ENCODE measurements at places on chromosomes 16 and 17. TPM values are rescaled to one million over a fixed set of nuclear protein-coding genes. Genes with fewer than 3 reads are reported as not detected.

Gene ENPP7
- not detected for total RNA-seq

Gene NAGS
- 5.9 TPM for total RNA-seq

- DNase-seq, result no peak
Measured at GRCh38 chr16:27387724-27388123, 14.2 kb upstream of the IL21R start.

Gene C16orf96
- total RNA-seq, result 0.41 TPM

DNA sequence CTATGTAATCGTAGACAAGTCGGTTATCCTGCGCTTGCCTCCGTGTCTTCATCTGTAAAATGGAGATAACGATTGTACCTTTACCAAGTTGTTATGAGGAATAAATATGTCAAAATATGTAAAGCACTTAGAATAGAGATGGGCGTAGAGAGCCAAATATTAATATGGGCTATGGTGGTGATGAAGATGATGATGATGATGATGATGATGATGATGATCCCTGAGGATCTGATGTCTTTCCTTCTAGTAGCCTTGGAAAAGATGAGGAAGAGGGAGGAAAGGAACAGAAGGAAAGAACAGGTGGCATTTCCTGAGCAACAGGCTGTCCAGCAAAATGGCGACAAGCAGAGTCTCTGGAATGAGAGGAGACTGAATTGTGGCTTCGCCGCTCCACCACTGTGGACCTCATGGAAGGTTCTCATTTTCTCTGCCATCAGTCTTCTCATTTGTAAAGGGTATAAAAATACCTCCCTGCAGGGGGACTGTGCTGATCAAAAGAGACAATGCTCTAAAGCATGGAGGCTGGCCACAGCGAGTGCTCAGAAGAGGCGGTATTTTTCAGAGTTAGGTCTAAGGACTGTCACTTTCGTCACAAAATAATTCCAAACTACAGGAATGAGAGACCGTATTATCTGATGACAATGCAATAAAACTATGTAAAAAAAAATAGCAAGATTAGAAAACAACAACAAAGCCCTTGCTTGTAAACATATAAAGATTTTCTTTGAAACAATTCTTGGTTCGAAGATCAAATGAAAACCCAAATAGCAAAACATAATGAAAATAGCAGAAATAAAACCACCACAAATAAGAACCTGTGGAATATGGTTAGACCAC, 17.2 kb upstream of the RCVRN start:
- no peak for DNase-seq

All from H7 (cell line).